ENCODE measurements at places on chromosomes 2 and 18. TPM values are rescaled to one million over a fixed set of nuclear protein-coding genes. Genes with fewer than 3 reads are reported as not detected.

DNA sequence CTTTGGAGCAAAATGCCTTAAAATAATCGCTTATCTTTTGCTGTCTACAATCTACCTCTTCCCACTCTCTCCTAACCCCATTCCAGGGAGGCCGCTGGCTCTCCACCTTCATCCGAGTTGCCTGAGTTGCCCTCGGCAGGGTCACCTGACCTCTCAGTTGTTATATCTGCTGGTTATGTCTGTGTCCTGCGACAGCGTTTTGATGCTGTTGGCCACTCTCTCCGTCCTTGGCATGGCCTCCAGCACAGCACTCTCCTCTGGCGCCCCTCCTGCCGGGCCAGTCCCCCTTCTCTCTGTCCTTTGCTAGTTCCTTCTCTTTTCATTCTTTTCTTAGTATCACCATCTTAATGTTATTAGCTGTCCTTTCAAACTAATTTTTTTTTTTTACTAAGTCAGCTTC is 41.6 kb downstream of the TRAF3IP1 start:
- DNase-seq, result no peak

The DSG2 gene
- total RNA-seq, result 12.2 TPM

GRCh38 chr2:153163055-153163454 is 315.5 kb downstream of the RPRM start:
- peak; percentile 59 for DNase-seq

DNA sequence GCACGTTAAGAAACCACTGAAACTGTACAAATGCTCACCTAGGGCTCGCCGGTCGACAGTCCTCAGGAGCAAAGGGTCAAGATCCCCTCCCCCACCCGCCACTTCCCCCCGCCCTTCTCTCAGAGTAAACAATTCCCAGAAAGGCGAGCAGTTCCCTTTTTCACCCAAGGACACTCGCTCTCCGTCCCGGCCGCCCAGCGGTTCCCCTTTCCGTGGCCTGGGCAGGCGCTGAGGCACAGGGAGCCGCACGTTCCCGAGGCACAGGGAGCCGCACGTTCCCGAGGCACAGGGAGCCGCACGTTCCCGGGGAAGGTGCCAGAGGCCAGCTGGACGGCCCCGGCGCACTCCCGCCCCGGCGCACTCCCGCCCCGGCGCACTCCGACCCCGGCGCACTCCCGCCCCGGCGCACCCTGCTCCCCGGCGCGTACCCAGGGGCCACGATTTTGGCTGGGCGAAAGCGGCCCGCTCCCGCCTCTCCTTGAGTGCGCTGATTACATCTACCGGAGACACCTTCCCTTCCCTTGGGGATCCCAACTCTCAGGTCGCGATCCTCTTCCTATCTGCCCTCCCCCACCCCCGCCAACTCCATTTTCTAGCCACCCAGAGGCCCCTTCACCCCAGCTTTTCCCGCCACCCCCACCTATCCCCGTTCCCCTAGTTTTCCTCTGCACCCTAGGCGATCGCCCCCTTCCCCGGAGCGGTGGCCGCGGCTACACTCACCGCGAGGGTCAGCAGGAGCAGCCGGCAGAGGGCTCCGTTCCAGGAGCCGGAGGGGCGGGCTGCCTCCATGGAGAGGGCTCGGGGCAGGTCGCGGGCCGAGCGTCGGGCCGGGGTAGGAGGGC is 817 bp downstream of the DSC2 start:
- DNase-seq, result no peak

The PLEK gene
- 12.3 TPM for total RNA-seq

GRCh38 chr2:107721178-107721577 is 105.5 kb upstream of the RGPD4 start:
- no peak for DNase-seq

- no peak for DNase-seq
Measured at GRCh38 chr2:191693166-191693565, 15.2 kb downstream of the NABP1 start.

DNA sequence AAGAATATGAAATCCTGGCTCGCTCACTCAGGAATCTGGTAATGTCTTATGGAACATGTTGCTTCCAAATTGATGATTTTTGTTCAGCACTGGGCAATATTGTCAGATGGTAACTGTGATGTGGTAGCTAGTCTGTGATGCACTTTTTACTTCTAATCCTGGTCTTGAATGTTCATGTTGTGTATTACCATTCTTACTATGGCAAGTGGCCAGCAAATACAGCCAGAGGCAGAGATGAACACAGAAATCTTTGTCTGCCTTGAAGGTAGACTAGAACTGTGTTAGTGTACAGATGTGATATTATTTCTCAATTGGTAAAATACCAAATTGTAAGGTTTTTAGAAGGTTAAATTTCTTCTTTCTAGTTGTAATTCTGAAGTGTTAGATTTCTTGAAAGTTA is 83.3 kb downstream of the UBE2E3 start:
- peak; percentile 20 for DNase-seq

GRCh38 chr2:171432969-171433762 is 624 bp downstream of the METTL8 start:
- DNase-seq, result no peak

DNA sequence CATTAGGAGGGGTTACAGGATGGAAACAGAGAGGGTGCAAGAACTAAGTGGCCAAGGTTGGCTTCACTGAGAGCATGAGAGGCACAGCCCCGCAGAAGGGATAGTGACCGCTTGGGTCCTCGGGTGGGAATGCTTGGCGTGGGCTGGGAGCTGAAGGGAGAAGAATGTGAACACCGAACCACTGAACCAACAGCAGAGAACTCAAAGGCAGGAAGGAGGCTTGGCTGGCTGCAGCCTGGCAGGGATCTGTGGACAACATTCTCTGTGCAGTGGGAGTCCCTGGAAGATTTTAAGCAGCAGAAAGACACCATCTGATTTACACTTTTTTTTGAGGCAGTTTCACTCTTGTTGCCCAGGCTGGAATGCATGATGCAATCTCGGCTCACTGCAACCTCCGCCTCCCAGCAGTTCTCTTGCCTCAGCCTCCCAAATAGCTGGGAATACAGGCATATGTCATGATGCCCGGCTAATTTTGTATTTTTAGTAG is 33.9 kb downstream of the SOWAHC start:
- DNase-seq, result no peak

GRCh38 chr18:32473325-32473724 is 2.6 kb upstream of the GAREM1 start:
- DNase-seq, result no peak

DNA sequence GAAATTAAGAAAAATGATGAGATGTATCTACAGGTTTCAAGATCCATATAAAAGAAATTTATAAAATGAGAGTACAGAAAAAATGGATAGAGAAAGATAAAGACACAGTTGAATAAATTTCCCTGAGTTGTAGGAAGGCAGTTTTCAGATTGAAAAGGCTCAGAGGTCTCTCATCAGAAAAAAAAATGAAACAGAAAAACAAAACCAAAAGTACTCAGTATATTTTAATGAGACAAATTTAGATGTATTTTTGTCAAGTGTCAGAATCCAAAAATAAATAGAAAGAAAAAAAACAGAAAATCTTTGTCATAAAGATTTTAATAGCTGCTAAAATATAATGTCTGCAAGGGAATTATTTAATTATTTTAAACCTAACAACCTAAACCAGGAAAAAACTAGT is 520.5 kb downstream of the KCNJ3 start:
- no peak for DNase-seq

The REG1B gene
- not detected for total RNA-seq

- no peak for DNase-seq
Measured at GRCh38 chr2:215401896-215402379, 33.9 kb downstream of the FN1 start.

DNA sequence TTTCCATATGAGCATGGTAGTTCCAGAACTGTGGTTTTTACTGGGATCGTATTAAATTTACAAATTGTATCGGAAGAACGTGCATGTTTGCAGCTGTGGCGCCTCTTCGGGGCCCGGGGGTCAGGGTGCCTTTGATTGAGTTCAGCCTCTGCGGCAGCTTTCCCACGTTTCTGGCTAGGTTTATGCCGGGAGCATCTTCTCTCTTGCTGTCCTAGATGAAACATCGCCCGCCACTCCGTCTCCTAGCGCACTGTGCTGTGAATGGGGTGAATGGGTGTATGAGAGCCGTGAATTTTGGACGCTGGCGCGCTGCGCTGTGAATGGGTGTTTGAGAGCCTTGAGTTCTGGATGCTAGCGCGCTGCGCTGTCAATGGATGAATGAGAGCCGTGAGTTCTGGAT is 12.3 kb downstream of the PDCD1 start:
- DNase-seq, result no peak

DNA sequence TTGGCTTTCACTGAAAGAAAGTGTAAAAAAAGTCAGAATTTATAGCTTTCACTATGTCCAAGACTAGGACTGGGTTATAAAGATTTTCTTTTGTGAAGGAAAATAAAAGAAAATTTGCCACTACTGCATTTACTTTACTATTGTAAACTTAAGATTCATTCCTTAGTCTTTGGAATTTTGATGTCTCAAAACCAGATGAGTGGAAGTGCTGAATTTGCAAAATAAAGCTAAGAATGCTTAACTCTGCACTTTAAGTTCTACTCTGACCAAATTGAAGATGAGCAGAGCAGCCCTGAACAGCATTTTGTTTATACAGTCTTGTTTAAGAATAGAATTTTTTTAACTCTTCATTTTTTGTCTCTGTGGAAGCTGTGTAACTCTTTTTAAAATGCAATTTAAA is 102.4 kb downstream of the ICA1L start:
- DNase-seq, result no peak

The ADNP2 gene
- total RNA-seq, result 18.9 TPM

The HAAO gene
- 12.7 TPM for total RNA-seq

DNA sequence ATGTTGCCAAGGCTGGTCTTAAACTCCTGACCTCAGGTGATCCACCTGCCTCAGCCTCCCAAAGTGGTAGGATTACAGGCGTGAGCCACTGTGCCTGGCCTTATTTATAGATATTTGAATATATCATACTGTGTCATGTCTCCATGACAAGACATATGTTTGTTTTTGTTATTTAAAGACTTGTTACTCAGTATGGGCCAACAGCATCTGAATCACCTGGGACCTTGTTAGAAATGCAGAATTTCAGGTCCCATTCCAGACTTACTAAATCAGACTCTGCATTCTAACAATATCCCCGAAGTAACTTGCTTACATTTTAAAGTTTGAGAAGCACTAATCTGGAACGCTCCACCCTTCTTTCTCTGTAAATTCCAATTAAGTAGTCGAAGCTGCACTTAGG is 33.2 kb downstream of the RPE start:
- DNase-seq, result no peak

- no peak for DNase-seq
Measured at GRCh38 chr2:74366036-74366435, 14.1 kb downstream of the DCTN1 start.

GRCh38 chr18:13597068-13597467 is 129.3 kb downstream of the FAM210A start:
- DNase-seq, result no peak

DNA sequence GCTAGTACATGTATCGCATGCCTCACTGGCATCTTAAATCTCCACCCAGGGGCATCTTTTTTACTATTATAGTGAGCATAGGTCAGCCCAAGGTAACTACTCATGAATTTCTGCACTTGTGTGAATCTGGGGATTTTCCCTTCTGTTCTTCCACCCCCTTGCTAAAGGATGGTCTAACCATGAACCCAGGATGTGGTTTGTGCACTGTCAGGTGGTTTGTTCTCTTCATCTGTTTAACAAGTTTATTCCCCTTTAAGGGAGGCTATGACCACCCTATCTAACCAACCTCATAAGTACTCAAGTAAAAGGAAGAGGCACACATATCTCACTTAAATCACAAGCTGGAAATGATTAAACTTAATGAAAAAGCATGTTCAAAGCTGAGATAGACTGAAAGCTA is 243.0 kb downstream of the RPRM start:
- no peak for DNase-seq

DNA sequence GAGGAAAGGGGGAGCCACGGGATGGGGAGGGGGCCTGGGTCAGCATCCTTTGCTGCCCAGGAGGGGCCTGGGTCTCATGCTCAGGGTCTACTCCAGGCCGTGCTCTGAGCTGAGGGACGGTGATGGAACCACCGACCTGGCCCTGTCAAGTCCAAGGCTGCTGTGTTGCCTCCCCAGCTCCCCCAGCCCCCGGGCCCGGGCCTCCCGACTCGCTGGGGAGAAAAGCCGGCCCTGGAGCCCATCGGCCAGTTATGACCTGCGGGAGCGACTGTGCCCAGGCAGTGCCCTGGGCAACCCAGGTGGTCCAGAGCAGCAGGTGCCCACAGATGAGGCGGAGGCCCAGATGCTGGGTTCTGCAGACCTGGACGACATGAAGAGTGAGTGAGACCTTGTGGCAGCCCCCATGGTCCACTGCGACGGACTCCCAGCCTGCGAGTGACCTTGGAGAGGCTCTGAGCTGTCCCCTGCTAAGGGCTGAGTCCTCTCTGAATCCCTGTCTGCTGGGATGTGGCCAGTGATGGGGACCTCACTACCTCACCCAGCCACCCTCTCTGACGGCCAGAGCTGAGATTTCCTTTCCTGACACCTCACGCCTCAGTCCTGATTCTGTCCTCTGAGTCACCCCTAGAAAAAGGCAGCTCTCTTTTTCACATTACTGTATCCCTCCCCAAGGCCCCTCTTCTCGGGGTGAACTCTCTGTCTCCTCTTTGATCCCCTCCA is 2.7 kb downstream of the SLC4A3 start:
- DNase-seq, result no peak

GRCh38 chr2:233438573-233439147 is 84.4 kb downstream of the DGKD start:
- no peak for DNase-seq

DNA sequence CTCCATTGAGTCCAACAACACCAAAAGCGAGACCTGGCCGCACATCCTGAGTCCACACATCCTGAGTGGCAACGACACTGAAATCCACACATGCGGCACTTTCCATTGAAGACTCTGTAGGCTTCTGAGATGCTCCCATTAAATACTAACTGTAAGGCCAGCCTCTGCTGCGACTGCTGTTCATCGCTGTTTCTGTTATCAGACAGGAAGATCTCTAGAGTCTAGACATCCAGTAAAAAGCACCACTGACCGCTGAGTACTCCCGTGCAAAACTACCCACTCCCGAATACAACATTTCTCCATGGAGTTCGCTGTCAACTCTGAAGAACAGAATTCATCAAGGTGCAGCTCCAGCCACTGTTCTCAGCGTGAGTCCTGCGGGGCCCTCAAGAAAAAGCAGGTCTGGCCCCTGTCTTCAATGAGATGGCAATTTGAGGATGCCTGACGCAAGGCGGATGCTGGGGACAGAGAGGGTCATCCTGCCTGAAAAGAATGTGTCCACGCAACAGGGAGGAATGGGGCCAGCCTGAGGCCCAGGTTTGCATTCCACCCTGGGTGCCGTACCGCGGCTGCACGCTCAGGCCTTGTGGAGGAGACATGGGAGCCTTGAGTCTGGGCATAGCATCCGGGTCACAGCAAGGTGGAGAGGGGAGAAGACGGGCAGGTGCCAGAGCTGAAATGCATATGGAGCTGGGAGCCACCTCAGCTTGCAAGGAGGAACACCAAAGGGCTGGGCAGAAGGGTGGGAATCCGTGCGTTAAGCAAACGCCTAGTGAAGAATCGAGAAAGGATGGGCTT is 61.9 kb downstream of the ZNF516 start:
- no peak for DNase-seq

The EGR4 gene
- not detected for total RNA-seq

The SFT2D3 gene
- total RNA-seq, result 9.8 TPM
